Activated CD4-positive, alpha-beta T cell treated with anti-CD3 and anti-CD28 coated beads, Interleukin-2, amount 50 U/mL, for 24 hours (primary cell): ENCODE measurements at places on chromosomes 2 and 18.

DNA sequence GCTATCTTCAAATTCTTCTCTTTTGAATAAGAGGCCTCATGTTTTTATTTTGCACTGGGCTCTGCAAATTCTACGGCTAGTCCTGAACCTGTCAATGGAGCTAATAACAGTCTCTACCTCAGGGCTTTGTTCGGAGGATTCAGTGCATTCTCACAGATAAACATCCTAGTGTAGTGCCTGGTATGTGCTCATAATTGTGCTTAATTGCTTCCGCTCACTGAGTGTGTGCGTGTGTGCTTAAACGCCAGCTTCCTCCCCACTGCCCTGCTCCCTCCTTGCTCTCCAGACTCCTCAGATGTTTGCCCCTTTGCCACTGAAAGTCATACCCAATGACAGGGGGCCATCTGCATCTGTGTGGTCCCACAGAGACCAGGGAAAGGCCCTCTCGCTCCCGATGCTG is 6.7 kb downstream of the GYPC start:
- DNase-seq: no peak

DNA sequence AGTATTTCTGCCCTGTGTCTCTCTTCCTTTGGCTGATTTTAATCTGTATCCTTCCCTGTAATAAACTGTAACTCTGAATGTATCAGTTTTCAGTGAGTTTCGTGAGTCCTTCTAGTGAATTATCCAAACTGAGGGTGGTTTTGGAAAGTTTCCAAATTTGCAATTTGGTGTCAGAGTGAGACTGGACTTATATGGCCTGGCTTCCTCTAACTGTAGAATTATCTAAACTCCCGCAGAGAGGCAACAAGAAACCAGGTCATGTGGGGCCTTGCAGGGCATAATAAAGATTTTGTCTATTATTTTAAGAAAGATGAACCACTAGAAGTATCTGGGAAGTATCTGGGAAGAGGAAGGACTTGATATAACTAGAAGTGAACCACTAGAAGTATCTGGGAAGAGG is 95.3 kb upstream of the RNF152 start:
- DNase-seq: no peak

- DNase-seq: no peak
These were observed 11.9 kb downstream of the CRIM1 start for GRCh38 chr2:36367486-36367885.

DNA sequence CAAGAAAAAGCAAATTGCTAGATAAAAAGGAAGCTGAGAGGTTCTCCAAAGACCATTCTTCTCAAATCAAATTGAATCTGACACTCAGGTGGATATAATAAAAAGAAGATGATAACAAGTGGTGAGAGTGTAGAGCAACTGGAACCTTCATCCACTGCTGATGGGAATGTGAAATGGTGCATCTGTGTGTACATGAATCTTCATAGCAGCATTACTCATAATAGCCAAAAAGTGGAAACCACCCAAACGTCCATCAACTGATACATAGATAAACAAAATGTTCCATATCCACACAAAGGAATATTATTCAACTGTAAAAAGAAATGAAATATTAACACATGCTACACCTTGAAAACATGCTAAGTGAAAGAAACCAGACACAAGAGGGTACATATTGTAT is 357.2 kb upstream of the EPHA4 start:
- DNase-seq: no peak

DNA sequence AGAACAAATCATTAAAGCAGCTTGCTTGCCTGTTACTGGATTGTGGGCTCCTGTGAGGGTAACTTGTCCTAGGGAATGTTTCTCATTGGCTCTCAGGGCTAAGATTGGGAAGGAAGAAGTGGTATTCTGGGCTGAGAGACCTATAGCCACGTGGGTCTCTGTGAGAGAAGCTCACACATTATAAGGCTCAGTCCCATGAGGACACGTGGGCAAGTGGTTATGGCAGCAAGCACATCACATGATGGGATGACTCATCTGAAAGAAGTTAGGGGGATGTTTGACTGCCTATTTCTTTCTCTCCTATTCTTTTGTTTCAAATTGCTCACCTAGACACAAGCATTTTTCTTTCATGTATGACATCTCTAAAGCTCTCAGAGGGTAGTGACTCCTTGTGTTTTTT is 418.0 kb upstream of the ST6GAL2 start:
- no peak for DNase-seq

DNA sequence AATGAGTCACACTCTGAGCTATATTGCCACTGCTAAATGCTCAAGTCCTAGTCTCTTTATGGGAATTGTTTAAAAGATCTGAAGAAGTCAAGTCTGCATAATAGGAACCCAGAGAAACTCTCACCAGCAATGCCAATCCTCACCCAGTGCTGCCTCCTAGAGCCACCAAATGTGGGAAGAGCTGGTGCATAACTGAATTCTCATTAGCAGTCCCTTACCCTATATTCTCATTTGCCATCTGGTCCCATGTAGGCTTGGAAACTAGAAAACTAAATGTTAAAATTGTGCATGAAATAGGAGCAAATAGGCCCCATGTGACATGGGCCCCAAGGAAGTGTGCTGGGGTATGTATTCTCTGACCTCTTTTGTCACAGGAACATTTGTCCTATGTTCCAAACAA is 224.4 kb upstream of the SMAD2 start:
- no peak for DNase-seq

GRCh38 chr2:9179572-9180201 is 26.9 kb upstream of the ASAP2 start:
- DNase-seq: no peak

GRCh38 chr2:111961663-111962062 is 63.3 kb downstream of the MERTK start:
- no peak for DNase-seq

GRCh38 chr2:189426886-189427285 is 14.4 kb upstream of the WDR75 start:
- no peak for DNase-seq

DNA sequence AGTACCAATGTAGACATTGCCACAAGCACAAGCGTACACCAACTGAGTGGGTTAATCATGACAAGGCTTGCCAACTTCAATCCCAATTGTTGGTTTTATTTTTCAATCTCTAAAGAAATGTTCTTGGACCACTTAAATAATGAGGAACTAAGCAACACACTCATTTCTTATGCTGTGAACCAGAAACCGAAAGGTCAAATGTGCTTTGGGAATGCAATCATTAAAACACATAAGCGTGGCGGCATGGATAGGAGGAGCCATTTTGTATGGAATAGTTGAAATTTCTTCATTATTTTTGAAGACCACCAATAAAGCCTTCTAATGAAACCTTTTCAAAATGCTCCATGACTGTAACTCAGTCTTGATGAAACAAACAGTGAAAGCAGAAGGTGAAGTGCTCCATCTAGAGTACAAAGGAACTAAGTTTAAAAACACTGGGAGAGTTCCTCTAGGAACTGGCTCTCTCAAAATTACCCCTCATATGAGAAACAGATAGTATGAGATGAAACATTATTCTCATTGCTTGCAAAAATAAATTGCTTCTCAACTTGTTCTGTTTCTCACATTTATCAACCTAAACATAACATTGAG is 113.2 kb upstream of the CHST9 start:
- no peak for DNase-seq

GRCh38 chr2:132439703-132440398 is 23.2 kb downstream of the GPR39 start:
- no peak for DNase-seq

DNA sequence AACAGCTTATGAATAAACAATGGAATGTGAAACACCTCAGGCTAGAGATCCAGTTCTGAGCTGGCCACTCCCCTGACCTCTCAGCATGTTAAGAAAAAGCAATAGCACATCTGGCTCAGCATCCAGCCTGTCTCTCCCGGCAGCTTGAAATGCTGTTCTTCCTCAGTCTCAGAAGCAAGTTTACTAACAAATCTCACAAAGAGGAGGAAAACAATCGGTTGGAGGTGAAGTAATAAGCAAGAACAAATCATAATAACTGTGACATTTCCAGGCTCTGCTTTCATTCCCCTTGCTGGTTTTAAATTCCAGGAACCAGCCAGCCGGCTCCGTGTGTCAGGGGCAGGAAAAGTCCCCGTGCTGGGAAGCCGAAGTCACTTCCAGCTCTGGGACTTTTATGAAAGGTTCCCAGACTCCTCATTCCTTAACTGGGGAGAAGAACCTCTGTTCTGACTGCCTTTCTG is 133.9 kb upstream of the ARL4C start:
- no peak for DNase-seq

- DNase-seq: no peak
These were observed 246.7 kb downstream of the DLGAP1 start for GRCh38 chr18:4208366-4208765.

DNA sequence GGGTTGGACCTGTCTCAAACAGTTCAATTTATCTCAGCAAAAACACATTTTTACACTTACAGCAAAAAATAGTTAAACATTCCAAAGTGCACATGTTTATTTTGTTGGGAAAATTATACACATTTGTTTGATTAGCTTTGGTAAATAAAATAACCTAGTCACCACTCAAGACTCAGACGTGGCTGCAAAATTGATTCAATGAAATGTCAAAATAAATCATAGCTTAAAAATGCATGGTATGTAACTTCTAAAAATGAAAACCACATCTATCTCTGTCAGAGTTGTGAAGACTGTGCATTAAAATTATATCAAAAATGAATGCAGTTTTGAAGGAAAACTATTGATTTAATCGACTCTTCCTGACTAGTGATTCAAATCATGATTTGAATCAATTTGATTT is 56.7 kb downstream of the GALNT14 start:
- DNase-seq: no peak

- DNase-seq: no peak
These were observed 7.9 kb upstream of the NDUFV2 start for GRCh38 chr18:9094307-9095226.

GRCh38 chr18:23142251-23142929 is 7.1 kb downstream of the CABLES1 start:
- DNase-seq: no peak

DNA sequence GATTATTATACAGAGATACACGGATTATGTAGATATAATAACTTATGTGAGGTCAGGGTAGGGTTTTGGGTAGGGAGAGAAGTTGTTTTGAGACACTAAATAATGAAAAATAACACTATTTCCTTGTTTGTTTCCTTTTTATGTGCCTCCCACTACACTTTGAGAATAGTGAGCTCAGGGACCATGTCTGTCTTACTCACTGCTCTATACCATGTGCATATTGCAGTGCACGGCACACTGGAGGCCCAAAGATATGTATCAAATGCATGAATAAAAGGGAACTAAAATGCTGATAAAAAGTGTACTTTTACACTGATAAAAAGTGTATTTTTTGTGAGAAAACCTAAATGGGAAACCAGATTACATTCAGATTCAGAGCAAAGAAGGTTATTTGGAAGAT is 151.4 kb upstream of the NABP1 start:
- DNase-seq: no peak

DNA sequence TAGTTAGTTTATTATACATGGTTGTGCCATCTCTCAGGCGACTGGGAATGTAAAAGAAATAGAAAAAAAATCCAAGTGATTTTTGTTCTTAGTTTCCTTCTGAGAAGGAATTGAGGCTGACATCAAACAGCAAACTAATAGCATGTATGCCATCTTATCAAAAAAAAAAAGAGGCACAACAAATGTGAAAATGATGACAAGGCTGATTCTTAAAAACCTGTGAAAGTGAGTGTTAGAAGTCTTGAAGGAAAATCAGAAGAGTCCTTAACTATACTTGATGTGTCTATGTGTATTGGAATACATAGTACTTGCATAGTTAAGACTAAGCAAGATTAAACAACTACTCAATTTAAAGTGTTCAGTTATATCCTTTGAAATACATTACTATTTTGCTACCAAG is 161.0 kb downstream of the CCDC85A start:
- DNase-seq: no peak

DNA sequence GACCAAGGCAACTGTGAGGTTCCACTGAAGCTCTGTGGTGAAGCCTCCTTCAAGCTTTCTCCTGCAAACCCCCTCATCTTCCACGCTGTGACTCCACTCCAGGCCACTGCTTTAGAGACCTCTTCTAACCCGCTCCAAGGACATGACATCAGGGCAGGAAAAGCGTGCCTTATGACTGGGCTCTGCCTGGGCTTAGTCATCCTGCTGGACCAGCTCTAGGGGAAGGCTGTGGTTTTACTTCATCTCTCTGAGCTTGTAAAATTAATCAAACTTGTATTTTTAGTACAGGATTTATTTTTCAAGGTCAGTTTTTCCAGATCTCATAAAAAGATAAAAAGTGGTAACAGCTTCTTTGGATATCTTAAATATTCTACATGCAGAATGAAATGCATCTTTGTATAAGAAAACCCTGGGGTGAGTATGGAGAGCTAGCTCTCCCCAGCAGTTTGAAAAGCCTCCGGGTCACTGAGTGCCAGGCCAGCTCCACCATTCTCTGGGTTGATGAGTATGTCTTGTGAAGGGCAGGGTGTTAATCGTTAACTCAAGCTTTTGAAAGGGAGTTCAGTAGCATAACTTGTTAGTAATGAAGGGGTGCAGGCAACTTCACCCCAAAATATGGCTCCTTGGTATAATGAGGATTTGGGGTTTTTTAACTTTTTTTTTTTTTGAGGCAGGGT is 33.1 kb upstream of the YPEL5 start:
- DNase-seq: no peak
